ENCODE measurements at places on chromosomes 13 and 19.

DNA sequence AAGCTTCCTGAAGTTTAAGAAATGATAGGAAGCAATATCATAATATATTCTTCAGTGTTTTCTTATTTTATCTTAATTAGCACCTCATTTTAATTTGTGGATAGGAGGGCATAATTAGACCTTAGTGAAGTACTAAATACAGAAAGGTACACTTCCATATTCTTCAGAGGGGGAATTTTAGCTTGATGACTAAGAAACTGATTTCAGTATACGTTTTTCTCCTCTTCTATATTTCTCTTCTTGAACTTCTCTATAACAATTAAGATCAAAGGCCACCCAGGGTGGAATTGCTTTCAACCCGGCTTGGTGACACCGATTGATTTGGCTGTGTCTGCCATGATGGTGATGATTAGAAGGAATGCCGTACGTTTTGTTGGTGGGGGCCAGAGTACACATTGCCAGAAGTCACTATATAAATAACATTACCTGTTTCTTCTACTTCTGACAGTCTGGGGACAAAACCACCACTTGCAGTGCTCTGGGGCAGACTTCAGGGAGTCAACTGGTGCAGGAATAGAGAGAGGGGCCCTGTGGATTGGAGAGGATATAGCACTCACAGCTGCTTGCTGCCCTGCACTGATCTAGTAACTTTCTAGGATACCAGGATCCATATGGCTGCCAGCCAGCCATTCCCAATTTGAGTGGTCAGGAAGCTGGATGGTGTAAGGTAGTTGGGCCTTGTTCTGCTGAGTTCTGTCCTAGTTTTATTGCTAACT lies 73.8 kb downstream of the SPATA13 start:
- DNase-seq, result no peak

DNA sequence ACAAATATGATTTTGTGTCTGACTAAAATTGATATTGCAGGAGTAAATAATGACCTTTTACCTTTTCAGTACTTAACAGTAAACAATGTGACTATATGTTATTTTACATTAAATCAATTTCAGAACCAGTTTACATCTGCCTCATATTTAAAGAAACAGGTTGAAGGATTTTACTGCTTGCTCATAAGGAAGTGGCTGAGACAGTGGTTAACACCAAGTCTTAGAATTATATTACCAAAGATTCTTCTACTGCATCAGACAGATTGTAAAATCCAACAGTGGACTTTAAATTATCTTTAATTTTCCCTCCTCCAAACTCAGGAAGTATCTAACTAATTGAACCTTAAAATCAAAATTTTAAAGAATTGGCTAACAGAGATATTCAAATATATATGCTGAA lies 1929.9 kb downstream of the PCDH9 start:
- no peak for DNase-seq

GRCh38 chr19:30136611-30137195 lies 194.7 kb downstream of the URI1 start:
- no peak for DNase-seq

- no peak for DNase-seq
Observed at GRCh38 chr19:4373601-4374497, 26.5 kb downstream of the SH3GL1 start.
